Activated T-helper 9 cell treated with anti-CD3 and anti-CD28 coated beads, Interleukin-2, amount 50 U/mL, for 16 hours (primary cell): ENCODE measurements at places on chromosomes 13 and 19.

- DNase-seq, result no peak
Observed at GRCh38 chr13:110471156-110471832, 90.2 kb downstream of the RAB20 start.

- no peak for DNase-seq
Observed at GRCh38 chr13:44686531-44686934, 110.4 kb upstream of the TSC22D1 start.

DNA sequence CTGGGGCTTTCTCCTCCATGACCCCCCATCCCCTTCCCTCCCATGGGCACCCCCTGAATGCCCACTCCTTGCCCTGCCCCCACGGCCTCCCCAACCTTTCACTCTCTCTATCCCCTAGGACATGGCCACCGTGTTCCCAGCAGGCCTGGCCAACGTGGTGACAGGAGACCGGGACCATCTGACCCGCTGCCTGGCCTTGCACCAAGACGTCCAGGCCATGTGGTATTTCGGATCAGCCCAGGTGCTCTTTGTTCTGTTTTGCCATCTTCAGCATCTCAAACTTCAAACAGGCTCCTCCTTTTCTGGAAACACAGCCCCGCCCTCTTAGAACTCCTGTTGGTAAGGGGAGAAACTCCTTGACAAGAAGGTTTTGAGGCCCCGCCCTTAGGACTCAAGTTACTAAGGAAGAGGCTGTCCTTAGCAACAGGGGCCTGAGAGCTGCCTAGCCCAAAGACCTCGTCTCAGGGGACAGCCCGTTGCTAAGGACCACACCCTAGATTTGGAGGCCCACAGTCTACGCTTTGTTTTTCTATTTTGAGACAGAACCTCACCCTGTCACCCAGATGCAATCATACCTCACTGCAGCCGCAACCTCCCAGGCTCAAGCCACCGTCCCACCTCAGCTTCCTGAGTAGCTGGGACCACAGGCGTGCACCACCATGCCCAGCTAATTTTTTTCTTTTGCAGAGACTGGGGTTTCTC lies 5.1 kb upstream of the FLT3LG start:
- DNase-seq, result peak; percentile 57

GRCh38 chr13:39317291-39317690 lies 279.0 kb downstream of the NHLRC3 start:
- DNase-seq, result no peak
